ENCODE measurements at places on chromosomes 2 and 18.

DNA sequence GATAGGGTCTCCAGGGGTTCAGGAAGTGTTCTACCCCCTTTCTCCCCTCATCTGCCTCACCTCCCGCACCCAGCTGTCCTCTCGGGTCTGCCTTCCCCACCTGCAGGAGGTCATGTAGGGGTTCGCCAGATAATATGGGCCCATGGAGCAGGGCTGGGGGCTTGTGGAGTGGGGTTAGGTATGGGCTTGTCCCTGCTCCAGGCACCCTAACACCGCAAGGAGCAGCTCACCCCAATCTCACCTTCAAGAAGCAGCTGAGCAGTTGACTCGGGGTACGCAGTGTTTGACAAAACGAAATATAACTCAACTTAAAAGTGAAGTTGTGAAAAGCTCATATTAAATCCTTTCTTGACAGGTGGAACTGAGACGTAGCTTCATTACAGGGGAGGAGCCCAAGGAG is 99.6 kb downstream of the CTIF start:
- no peak for DNase-seq

DNA sequence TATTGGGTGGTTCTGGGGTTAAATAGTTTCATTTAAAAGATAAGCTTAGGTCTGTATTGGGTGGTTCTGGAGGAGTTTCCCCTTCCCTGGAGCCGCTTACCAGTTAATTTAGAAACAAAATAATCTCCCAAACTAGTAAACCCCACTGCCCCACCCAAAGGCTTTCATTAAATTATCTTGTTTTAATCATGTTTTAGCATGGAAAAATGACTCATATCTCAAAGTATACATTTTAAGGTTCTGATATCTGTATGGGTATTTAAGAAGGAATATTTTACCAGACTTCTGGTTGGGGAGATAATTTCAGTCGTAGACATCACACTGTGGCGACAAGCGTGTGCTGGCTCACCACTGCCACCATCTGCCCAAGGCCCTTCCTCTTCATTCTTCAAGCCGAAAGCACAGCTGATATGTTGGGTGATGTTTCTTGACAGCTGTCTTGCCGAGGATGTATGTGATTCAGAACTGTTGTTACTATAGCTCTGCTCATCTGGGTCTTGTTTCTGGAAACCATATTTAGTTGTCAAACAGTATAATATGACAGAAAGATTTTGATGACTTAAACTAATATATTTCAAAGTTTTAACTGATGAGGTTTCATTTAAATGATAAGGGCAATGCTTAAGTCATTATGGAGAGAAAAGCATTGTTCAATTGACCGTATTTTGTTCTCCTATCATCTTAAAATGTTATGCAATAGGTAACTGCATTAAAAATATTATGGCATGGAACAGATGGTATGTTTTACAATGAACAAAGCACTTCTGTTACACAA is 5.1 kb downstream of the FIGLA start:
- DNase-seq, result peak; percentile 81

DNA sequence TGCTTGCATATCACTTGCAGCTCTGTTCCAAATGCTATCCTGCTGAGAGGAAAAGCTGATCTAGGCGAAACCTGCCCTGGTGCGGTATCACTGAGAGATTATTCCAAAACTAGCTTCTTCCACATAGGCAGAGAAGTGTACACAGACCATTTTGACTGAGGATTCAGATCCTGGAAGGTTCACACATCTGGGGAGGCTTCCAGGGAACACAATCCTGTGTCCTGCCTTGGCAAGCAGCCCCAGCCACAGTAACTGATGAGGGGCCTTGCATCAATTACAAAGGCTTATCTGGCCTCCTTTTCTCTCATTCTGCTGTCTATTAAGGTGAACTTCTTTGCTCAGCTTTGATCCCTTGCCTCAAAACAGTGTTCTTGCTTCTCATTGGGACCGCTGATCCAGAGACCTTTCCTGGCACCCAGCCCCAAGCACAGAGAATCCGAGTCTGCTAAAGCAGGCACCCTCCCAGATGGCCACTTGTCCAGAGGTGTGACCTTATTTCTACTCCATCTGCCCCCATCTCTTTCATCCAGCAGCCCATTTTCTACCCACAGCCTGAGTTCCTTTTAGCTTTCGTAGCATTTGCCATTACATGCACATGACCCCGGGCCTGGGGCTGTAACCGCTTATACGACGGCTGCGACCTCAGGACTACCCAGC is 52.3 kb upstream of the ZFP36L2 start:
- DNase-seq, result no peak

DNA sequence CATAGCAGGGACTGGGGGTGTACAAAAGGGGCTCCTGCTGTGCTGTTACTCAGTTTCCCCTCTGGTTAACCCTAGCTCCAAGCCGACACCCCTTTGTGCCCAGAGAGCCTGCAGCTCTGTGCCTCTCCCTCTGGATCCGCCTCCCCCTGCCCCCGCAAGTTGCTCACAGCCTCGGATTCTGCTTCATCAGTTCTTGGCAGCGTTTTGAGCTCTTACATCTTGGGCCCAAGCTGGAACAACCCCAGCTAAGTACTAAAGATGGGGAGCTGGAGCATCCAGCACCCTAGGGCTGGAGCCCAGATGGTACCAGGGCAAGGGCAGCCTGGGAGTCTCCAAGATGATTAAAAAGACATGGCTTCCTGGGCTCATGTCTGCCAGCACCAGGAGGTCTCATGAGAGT is 40.7 kb downstream of the POMC start:
- no peak for DNase-seq

DNA sequence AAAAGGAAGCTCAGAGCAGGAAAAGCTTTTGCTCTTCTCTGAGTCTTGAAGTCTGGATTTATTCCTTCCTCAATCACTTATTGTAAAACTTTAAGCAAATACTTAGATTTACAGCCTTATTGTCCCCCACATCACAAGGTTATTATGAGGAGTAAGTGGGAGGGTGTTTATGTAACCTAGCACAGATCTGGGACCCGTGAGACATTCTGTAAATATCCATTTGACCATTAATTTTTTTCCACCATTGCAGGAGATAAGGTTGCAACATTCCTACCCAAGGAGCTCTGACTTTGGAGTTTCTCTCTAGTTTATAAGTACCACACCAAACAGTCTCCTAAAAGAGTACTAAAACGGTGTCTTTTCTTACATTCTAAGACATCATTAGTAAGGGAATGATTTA is 52.1 kb upstream of the CTIF start:
- no peak for DNase-seq

GRCh38 chr2:14015113-14015630 is 617.3 kb upstream of the LRATD1 start:
- DNase-seq, result no peak

GRCh38 chr2:106965611-106966010 is 79.6 kb upstream of the ST6GAL2 start:
- no peak for DNase-seq

- peak; percentile 42 for DNase-seq
These were observed 448.7 kb upstream of the HNRNPA3 start for GRCh38 chr2:176763851-176764404.

DNA sequence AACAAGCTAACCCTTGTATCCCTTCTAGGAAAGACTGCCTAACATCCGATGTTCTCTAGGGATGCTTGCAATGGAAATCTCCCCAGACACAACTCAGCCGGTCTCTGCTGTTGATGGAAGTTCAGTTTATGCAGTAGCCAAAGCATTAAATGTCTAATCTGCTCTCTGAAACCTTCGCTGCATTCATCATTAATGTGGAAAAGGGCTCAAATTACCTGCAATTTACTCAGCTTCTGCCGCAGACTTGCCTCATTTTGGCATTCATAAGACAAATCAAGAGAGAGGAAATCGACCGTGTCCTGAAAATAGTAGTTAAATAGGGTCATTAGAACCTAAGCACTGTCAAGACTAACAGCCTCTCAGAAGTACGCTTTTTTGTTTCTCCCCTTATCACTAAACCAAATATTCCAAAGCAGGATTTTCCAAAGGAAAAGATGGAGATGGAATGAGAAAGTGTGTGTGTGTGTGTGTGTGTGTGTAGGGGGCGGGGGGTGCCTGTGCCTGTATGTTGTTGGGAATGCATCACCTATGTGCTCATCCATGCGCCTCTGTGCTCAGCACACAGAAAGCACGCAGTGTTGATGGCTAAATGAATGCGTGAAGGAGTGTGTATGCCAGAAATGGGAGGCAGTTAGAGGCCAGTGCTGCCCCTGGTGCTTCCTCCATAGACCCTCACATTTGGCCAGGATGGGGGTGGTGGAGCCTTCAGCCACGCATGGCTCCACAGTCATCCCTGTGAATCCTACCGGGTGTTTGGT is 7.4 kb downstream of the LCT start:
- DNase-seq, result no peak

DNA sequence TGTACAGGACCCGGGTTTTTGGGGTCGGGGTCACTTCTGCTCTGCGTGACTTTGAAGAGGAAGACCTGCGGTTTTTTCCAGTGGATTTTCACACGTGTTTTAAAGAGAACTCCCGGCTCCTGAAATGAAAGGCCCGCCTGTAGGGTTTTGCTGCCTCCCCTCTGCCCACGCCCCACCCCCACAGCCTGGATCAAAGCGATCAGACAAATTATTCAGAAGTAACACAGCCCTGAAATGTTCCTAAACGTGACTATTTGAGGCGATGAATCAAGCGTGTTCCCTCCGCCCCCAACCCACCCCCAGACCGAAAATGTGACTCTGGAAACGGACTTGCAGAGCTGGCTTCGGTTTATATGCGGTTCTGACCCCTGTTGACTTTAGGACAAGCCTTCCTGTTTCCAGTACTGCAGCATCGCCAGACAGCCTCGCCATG is 28.7 kb upstream of the SMIM21 start:
- no peak for DNase-seq

DNA sequence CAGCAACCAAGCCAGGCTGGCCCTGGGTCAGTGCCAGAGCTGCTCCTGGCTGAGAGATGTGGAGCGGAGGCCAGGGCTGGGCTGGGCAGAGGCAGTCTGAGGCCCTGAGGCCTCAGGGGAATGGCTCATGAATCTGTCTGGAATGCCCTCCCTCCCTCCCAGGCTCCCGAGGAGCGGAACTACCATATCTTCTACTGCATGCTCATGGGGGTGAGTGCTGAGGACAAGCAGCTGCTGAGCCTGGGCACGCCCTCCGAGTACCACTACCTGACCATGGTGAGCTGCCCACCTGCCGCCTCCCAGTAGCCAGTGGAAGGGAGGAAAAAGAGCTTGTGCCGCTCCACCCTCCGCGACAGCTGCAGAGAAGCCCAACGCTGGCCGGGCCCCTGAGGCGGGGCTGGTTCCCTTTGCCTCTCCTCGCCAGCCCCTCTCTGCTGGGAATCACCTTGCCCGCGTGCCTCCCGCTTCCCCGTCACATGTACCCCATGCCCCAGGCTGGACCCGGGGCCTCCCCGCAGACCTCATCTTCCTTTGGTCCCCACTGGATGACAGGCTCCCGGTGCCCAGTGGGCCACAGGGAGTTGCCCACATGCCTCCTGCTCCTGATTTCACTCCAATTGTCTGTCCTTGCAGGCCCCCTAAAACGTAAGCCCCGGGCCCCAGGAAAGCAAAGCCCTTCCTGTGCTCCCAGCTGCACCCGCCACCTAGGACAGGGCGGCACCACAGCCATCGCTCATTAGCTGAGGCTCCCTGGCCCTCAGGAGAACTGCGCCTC is 41.1 kb downstream of the MYO7B start:
- DNase-seq, result no peak

DNA sequence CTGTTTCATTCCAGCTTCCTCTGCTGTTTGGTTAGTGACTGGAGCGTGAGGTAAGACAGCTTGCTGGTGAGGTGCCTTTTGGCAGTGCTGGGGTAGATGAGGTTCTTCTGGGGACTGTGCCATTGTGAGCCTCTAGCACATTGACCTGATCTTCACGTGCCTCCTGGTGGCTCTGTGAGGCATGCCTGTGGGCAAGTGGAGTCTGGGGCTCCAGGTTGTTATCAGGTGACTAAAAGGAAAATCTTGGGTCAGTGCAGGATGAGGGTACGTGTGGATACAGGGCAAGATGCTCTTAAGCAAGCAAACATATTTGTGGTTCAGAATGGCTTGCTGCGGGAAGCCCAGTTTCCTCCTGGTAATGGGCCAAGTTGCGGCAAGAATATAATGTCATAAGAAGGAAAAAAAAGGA is 75.4 kb downstream of the FHOD3 start:
- DNase-seq, result no peak

- no peak for DNase-seq
These were observed 34.0 kb downstream of the RDH14 start for GRCh38 chr2:18526429-18526828.

DNA sequence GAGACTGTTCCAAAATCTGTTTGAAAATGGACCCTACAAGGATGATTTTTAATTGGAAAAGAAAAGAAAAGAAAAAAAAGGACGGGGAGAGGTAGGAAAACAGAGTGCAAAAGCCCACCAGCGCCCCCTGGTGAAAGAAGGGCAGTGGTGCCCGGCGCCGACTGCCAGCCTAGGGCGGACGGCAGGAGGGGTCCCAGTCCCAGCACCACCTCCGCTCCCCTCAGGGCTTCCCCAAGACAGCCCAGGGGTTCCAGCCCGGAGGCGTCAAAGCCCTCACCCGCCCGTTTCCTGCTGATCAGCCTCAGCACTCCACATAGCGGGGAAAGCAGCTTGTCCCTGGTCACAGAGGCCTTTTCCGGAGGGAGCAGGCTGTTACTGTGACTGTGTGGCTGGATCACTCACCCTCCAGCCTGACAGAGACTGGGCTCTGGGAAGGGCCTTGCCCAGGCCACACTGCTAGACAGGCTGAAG is 213.9 kb downstream of the TFCP2L1 start:
- DNase-seq, result peak; percentile 72

DNA sequence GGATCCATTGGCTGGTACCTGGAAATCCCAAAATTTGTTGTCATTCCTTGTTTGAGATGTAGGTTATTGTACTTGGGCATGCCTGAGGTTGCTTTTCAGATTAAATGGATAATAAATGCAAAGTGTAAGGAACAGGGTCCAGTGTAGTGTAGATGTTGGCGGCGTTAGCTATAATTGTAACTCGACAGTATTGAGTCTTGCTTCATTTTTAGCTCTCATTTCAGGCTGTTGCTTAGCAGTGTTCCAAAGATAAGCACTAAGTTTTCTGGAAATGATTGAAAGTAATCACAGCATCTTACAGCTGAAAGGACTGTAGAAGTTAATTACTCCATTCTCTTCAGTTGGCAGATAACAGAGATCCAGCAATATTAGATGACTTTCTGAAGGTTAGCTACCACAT is 47.8 kb upstream of the SPTBN1 start:
- no peak for DNase-seq

DNA sequence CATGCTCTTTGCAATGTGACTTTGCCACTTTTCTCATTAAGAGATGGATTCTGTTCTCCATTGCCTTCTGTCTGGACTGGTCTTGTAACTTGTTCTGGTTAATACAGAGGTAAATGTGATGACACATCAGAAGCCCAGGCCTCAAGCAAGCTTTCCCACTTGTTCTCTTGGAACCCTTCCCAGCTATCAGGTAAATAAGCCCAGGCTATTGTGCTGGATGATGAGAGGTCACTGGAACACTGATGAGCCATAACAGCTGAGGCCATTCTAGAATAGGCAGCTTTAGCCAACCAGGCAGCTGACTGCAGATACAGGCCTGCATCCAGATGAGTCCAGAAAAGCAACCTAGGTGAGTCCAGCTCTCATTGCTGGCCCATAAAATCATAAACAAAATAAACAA is 1007.0 kb upstream of the ACVR2A start:
- no peak for DNase-seq

DNA sequence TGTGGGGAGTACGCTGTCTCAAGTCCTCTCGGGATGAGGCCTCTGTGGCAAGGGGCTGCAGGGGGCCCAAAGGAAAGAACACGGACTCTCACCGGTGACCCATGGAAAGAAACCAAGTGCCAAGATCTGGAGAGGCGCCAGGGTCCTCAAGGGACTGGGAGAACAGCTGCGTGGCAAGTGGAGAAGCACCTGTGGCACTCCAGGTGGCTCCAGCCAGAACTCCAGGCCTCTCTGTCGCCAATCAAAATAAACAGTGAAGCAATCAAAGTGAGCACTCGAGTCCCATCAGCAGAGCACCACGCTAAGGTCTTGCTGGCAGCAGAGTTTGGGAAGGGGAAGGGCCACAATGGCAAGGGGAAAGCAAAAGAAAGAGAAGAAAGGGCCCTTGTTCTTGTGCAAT is 54.7 kb downstream of the BCL2 start:
- no peak for DNase-seq
